ENCODE measurements at places on chromosomes 7 and 10. TPM values are rescaled to one million over a fixed set of nuclear protein-coding genes. Genes with fewer than 3 reads are reported as not detected.

The STEAP1B gene
- total RNA-seq = not detected

The FAM25G gene
- not detected for total RNA-seq

The PDZD7 gene
- 1.3 TPM for total RNA-seq

The WNT8B gene
- total RNA-seq = 0.20 TPM

DNA sequence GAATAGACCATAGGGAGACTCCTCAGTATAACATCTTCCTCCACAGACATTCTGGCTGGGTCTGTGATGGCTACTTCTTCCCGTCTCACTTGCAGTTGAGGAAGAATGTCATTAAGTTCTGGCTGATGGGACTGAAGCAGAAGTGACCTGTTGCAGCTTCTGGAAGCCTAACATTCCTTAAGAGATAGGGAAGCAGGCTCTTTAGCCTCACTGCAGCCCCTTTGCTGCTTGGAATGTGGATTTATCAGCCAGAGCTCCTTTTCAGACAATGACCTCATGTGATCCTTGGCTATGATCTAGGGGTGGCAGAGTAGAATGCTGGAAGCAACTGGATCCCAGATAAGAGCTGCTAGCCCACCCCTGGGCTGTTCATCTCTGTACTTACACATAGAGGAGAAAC is 142.5 kb downstream of the RNF216 start:
- no peak for DNase-seq

DNA sequence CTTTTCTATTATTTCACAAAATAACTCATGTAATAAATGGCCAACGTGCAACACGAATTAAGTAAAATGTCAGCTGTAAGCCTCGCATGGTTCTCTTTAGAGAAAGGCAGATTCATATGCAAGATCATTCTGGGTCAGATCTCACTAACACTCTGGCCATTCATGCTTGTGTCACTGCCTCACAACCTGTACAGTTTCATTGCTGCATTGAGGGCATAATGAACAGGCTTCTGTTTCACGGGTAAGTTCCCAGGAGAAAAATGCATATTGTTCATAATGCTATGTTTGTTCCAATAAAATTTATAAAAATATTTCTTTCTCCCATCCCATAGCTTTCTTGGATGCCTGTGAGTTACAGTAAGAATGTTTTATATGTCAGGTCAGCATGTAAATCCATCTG is 734.0 kb upstream of the ANKRD30A start:
- DNase-seq = no peak

DNA sequence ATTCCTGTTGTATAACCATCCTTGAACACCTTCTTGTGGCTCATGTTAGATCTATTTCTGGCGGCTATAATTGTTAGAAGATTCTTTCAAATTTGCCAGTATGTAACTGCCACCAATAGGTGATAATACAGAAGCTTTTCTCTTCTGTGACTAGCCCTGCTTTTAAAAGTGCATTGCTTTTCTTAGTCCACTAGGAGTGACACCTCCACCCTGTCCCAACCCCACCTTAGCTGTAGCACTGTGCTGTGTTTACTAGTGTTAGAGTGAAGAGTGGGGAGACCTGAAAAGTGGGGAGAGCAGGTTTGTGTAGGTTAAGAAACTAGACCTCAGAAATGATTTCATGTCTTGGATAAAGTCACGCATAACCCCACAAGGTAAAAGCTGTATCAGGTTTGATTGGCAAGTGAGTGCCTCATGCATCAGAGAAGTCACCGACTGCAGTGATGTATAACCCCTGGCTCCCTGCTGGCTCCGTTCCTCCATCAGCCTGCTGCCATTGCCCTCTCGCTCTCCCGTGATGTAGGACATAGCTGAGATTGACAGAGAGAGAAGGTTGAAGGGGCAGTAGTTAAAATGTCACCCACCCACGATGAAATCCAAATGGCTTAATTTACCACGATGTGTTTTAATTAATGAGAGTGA is 12.5 kb downstream of the NPVF start:
- no peak for DNase-seq

GRCh38 chr10:15817409-15818046 is 42.8 kb downstream of the MINDY3 start:
- no peak for DNase-seq

GRCh38 chr10:77212632-77213031 is 425.0 kb downstream of the KCNMA1 start:
- DNase-seq = no peak

DNA sequence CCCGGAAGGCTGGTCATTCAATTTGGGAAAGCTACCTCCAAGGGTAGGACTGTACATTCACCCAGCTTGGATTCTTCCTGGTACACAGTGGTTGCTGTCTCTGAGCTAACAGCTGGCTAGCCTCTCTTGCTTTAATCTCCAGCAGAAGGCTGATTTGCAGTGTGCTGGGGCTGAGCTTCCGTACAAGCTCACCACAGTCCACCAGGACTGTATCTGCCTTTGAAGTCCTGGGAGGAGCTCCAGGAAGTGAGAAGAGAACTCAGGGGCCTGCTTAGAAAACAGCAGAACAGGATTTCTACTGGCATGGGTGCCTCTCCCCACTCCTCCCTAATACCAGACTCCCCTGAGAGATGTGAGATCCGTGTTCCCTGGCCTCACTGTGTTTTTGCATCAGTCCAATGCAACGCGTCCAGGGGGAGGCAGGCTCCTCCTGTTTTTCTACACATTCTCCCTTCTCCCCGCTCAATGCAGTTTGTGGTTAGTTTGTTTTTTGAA is 6.6 kb downstream of the AFAP1L2 start:
- DNase-seq = no peak

DNA sequence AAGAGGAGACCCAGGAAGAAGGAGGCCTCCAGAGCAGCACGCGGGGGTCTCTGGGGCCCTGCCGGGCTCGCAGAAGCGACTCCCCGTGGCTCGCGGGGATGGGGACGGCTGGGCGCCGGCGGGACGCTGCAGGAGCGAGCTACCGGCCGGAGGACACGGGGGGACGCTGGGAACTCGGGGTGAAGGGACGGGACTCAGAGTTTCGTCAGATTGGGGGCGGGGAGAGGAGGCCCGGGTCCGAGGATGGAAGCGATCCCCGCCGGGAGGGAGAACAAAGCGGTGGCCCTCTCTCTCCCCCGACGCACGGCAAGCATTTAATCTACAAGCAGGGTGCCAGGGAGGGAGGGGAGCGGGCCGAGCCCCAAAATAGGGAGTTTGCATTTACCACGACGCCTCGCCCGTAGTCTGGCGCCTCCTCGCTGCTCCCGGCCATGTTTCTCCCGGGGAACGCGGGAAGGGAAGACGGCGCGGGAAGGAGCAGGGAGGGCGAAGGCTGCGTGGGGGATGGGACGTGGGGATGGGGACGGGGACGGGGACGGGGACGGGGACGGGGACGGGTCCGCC is at the start of gene PRTFDC1:
Gene PRTFDC1 (minus strand): TSS at position 464 of the 564 bp plus-strand sequence. CDS start 31 bp downstream, at position 433.
- DNase-seq = no peak

DNA sequence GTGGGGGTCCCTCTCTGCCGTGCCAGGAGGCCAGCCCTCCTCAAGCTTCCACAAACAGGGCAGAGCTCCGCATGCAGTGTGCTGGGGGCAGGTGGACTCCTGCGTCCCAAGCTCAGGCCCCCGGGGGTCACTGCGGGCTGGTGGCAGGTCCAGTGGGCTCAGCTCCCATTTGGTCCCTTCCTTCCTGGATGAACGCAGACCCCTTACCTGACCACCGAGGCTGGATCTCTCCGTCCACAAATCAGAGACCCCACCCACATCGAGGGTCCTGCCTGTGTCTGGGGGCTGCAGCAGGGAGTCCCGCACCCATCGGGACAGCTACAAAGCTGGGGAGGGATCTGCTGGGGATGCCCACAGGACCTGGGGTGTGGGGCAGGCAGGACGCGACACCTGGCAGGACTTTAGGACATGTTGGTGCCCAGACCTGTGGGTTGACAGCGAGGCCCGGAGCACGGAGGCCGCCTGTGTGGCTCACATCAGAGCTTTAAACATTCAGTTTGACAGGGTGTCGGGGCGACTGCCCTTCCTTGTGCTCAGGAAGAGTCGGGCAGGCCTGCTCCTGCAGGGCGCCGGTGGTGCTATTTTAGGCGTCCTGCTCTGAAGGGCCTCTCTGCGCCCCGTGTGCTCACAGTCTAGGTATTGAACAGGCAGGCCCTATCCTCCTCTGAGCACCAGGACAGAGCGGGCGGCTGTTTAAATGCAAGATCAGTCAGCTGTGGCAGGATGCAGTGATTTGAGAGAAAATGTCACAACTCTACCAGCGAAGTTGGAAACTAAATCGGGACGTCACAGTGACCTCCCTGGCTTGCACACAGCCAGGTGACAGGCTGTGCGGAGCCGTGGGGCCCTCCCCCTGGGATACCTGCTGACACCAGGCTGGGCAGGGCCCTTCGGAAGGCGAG is 15.9 kb upstream of the CFAP46 start:
- DNase-seq = no peak

DNA sequence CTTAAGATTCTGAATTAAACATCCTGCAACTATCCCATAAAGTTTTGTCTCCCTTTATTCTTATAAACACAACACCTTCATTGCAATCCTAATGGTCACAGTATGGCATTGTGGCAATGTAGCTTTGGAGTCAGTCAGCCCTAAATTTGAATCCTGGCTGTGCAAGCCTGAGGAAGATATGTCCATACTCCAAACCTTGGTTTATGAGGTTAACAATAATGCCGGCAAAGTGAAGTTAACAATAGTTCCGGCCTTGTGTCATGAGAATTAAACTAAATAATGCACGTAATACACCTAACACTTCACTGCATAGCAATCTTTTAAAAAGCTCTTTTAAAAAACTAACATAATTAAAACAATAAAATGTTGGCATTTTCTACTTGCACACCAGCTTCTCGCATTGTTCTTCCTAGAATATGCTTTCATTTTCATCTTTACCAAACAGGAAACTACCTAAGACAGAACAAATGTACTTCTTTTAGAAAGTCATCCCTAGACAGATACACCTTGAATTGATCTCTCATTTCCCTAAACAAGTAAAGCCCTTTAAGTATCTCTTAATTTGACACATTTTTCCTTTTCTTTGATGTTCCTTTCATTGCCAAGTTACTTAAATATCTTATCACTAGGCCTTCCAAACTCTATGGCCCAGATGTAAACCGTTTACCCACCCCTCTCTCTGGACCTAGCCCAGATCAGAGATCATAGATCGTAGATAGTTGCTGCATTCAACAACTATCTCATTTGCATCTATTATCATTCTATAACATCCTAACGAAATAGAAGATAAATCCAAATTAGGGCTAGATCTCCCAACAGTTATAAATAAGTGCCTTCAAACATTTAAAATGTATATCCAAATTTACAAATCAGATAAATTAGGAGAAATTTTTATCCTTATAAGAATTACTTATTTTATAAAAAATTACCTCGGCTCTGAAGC is 66.7 kb downstream of the CREB3L2 start:
- DNase-seq = no peak

All from activated naive CD4-positive, alpha-beta T cell treated with anti-CD3 and anti-CD28 coated beads, Interleukin-2, amount 50 U/mL, for 72 hours (primary cell).